ENCODE measurements at places on chromosomes 11 and 22. TPM values are rescaled to one million over a fixed set of nuclear protein-coding genes. Genes with fewer than 3 reads are reported as not detected.

Gene FGF4
- 0.08 TPM for total RNA-seq

Gene SCGB2A2
- not detected for total RNA-seq

Gene PRG2
- not detected for total RNA-seq

Gene POLR2L
- 61.7 TPM for total RNA-seq

Gene TUB
- 19.2 TPM for total RNA-seq

Gene OOSP4B
- total RNA-seq, result not detected

Gene IRF7
- 6.5 TPM for total RNA-seq

Gene SLC16A8
- total RNA-seq, result 1.6 TPM

Gene RHOD
- 26.1 TPM for total RNA-seq

Gene B4GALNT4
- 1.5 TPM for total RNA-seq

Gene RAB38
- total RNA-seq, result 1.2 TPM

Gene RCOR2
- 3.3 TPM for total RNA-seq

Gene MYOD1
- total RNA-seq, result not detected

Gene PRG3
- total RNA-seq, result not detected

Gene OTOG
- not detected for total RNA-seq

Gene TYR
- not detected for total RNA-seq

Gene CCDC81
- total RNA-seq, result 2.6 TPM

Gene BDNF
- 8.1 TPM for total RNA-seq

Gene DPP3
- 31.7 TPM for total RNA-seq

Gene SLC22A8
- not detected for total RNA-seq
